Tongue (tissue), 3 donors: ENCODE measurements at places on chromosomes 12 and 14. TPM values are rescaled to one million over a fixed set of nuclear protein-coding genes. Genes with fewer than 3 reads are reported as not detected.
A peak's percentile ranks its signal among the peaks of the same experiment; 100 is the strongest.

DNA sequence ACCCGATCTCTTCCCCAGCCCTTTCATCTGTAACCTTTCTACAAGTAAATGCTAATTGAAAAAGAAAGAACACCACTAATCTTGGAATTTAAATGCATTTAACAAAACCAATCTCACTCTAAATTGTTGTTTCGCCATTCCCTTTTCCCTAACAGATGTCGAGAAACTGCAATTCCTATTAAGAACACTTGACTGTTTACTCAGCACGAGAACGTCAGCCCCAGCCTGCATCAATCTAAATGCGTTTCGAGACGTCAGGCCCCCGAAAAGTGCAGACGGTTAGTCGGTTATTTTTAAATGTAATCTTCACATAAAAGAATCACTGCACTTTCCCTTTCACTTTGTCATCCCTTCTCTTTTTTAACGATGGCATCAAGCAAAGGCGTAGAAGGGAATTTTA is 837.6 kb downstream of the VRK1 start:
- peak; percentile 41 for DNase-seq

GRCh38 chr12:124963211-124963610 is 25.7 kb downstream of the DHX37 start:
- no peak for DNase-seq

Gene B4GALNT3
- total RNA-seq, result 14.0 TPM

- peak; percentile 63 for DNase-seq
Measured at GRCh38 chr12:48977290-48978281, 536 bp upstream of the WNT1 start.

- peak; percentile 26 for DNase-seq
Measured at GRCh38 chr14:67675219-67675582, 769 bp upstream of the VTI1B start.

Gene IL22
- total RNA-seq, result not detected

GRCh38 chr14:34174973-34175372 is 224.1 kb upstream of the EGLN3 start:
- no peak for DNase-seq

- DNase-seq, result no peak
Measured at GRCh38 chr12:117837737-117838050, 131.1 kb downstream of the KSR2 start.

Gene KRT77
- total RNA-seq, result 0.10 TPM

Gene MYL2
- 55.5 TPM for total RNA-seq

DNA sequence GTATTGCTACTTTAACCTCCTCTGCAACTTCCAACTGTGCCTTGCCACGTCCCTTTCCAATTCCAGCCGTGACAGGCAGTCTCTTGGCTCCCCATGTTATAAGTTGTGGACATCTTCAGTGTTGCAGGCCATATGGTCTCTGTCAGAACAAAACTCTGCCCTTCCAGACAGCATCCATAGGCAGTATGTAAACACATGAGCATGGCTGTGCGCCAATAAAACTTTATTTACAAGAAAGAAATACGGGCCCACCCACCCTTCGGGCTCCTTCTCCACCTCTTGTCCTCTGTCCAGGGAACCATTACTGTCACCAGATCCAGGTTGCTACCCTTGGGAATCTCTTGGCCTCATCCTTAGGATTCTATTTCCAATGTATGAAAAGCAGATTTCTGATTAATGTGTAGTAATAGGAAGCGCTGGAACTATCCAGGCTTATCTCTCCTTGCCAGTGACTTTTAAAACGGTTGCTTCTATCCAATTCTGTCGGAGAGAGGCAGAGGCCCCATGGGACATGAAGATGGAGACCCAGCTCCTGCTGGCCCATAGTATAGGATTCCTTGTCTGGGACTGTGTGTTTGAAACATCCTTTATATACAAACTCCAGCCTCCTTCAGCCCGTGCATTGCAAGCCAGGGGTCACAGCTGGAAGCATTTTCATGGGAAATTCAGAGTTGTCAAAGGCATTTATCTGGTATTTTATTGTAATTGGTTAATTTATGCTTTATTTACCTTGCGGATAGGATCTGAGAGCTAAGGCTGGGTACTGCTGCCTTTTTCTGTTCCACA is 114.4 kb downstream of the ZNF664 start:
- peak; percentile 89 for DNase-seq
